ENCODE measurements at places on chromosomes 12 and 14.

DNA sequence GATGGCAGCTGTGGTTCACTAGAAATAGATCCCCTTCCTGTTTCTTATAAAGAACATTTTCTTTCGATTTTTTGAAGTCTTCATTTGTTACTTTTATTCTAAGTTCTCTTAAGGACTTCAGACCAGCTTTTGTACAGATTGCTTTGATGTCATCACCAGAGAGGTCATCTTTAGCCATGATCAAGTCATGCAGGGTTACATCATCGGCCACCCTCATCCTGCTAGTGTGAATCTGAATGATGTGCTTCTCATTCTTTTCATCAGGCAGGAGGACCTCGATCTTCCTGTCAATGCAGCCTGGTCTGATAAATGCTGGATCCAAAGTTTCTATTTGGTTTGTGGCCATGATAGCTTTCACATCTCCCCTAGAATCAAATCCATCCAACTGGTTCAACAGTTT, 706.7 kb downstream of the RERGL start:
- no peak for DNase-seq

DNA sequence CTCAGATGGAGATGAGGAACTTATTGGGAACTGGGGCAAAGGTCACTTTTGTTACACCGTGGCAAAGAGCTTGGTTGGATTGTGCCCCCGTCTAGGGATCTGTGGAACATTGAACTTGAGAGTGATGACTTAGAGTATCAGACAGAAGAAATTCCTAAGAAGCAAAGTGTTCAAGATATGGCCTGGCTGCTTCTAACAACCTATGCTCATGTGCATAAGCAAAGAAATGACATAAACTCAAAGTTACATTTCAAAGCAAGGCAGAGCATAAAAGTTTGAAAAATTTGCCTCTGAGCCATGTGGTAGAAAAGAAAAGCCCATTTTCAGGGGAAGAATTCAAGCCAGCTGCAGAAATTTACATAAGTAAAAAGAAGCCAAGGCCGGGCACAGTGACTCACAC, 21.5 kb upstream of the RAP1B start:
- DNase-seq, result no peak

DNA sequence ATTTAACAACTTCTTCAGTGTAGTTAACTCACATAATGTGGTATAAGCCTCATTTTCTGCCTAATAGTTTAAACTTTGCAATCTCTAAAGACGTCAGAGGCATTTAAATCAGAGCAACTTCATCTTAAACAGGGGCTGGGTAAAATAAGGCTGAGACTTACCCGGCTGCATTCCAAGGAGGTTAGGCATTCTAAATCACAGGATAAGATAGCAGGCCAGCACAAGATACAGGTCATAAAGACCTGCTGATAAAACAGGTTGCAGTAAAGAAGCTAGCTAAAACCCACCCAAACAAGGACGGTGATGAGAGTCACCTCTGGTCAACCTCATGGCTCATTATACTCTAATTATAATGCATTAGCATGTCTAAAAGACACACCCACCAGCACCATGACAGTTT, 115.6 kb upstream of the PKP2 start:
- no peak for DNase-seq

GRCh38 chr14:73239393-73240241, 2.3 kb downstream of the PAPLN start:
- DNase-seq, result peak; percentile 83

- DNase-seq, result no peak
These were observed 218.6 kb downstream of the ATP23 start for GRCh38 chr12:58159941-58160340.

DNA sequence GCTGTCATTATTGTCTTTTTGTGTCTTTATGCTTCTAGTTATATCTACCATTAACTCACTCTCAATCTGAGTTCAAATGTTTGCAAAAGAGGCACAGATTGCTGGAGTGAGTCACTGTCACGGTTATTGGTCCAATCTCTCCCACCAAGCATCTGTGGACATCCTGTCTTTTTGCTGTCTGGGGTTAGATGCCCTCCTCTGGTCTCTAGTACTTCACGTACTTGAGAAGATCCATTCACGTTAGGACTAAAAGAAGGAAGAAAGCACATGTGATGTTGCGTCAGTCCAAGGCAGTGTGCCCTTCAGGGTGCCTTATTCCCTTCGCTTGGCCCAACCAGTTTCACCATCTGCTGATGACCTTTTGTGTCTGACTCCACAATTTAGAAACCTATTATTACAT, 72.3 kb upstream of the STXBP6 start:
- no peak for DNase-seq

DNA sequence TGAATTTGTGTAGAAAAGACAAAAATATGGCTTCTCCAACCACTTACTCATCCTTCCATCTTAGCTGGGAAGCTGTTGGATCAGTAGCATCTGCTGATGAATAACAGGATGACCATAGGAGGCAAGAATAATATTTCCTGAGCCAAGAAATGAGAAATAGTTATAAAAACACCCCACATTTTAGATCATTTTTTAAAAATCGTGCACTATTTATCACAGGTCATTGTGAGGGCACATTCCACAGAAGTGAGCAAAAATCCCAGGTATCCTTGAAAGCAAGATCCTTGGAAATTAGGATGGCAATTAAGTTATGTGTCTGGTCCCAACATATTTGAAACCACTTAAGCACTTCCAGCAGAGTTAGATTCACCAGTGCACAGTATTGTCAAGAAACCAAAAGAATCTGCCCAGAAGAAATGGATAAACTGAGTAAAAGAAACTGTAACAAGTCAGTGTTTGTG, 8.4 kb downstream of the FAR2 start:
- no peak for DNase-seq

- no peak for DNase-seq
These were observed 183.1 kb downstream of the PHLDA1 start for GRCh38 chr12:75848431-75848925.

GRCh38 chr12:118356809-118357256, 15.9 kb downstream of the TAOK3 start:
- DNase-seq, result no peak

GRCh38 chr12:94172973-94173372, 24.6 kb downstream of the PLXNC1 start:
- DNase-seq, result no peak

GRCh38 chr12:56801661-56802622, 38.8 kb downstream of the HSD17B6 start:
- no peak for DNase-seq

DNA sequence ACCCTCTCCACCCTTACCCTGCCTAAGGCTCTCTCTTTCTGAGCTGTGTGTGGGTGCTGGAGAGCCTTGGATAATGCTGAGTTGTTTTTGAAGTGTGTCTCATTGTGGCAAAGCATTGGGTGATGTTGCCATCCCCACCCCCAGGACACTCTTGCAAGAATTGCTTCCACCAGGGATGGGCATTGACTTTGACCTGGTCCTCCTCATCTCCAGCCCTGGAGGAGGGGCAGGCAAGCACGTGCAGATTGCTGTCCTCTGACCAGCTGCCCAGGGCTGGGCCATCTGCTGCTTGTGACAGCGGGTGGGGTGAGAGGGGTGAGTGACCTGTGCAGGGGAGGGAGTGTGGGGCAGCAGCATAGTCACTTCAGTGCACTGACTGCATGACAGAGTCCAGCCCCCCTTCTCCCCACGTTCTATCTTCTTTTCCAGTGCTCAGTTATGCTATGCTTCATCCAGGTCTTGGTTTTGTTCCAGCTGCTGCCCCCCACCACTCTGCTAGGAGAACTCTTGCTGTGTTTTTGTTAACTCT, 26.2 kb downstream of the SUSD6 start:
- DNase-seq, result peak; percentile 83

Measured in posterior vena cava (tissue), 2 donors.